Urinary bladder (tissue), 4 donors: ENCODE measurements at places on chromosomes 5 and 9. TPM values are rescaled to one million over a fixed set of nuclear protein-coding genes. Genes with fewer than 3 reads are reported as not detected.

The NEK6 gene
- polyA plus RNA-seq: 38.3 TPM

The PCDHGB2 gene
- 2.2 TPM for polyA plus RNA-seq

The RETREG1 gene
- polyA plus RNA-seq: 4.7 TPM

The C9orf153 gene
- polyA plus RNA-seq: not detected

The LTC4S gene
- polyA plus RNA-seq: 12.8 TPM

The FBXL7 gene
- polyA plus RNA-seq: 30.3 TPM

The FAM153A gene
- polyA plus RNA-seq: 0.66 TPM

The OR1J2 gene
- polyA plus RNA-seq: not detected

The SH2D3C gene
- polyA plus RNA-seq: 16.6 TPM

The SLC25A2 gene
- polyA plus RNA-seq: not detected

The ERP44 gene
- 17.7 TPM for polyA plus RNA-seq

The HACD4 gene
- polyA plus RNA-seq: 3.8 TPM

The SPATA9 gene
- 0.29 TPM for polyA plus RNA-seq

The ITGA2 gene
- polyA plus RNA-seq: 3.4 TPM

The ANKDD1B gene
- 0.41 TPM for polyA plus RNA-seq

The PCDHB9 gene
- polyA plus RNA-seq: 1.2 TPM

The CARTPT gene
- polyA plus RNA-seq: 3.9 TPM

The XPA gene
- 23.0 TPM for polyA plus RNA-seq

The OR13F1 gene
- polyA plus RNA-seq: not detected

The PCDHGA11 gene
- 1.9 TPM for polyA plus RNA-seq

The PCDHB15 gene
- polyA plus RNA-seq: 7.3 TPM

The MOCS2 gene
- polyA plus RNA-seq: 50.2 TPM

The B4GALT1 gene
- polyA plus RNA-seq: 57.7 TPM

The IL4 gene
- not detected for polyA plus RNA-seq

The PCDHB5 gene
- polyA plus RNA-seq: 9.0 TPM

The ADAMTS2 gene
- polyA plus RNA-seq: 22.8 TPM

The PARP8 gene
- 8.4 TPM for polyA plus RNA-seq

The ENG gene
- 196 TPM for polyA plus RNA-seq

The CTSV gene
- polyA plus RNA-seq: 0.13 TPM

The TAF11L13 gene
- polyA plus RNA-seq: not detected

The SMIM32 gene
- polyA plus RNA-seq: 0.09 TPM

The TAF7 gene
- polyA plus RNA-seq: 100 TPM

The PCDHA12 gene
- polyA plus RNA-seq: 0.03 TPM

The FBN2 gene
- polyA plus RNA-seq: 0.62 TPM

The PCDHA13 gene
- polyA plus RNA-seq: 0.18 TPM

The CCDC127 gene
- 6.5 TPM for polyA plus RNA-seq
